ENCODE measurements at places on chromosomes 11 and 22.
A peak's percentile ranks its signal among the peaks of the same experiment; 100 is the strongest.

DNA sequence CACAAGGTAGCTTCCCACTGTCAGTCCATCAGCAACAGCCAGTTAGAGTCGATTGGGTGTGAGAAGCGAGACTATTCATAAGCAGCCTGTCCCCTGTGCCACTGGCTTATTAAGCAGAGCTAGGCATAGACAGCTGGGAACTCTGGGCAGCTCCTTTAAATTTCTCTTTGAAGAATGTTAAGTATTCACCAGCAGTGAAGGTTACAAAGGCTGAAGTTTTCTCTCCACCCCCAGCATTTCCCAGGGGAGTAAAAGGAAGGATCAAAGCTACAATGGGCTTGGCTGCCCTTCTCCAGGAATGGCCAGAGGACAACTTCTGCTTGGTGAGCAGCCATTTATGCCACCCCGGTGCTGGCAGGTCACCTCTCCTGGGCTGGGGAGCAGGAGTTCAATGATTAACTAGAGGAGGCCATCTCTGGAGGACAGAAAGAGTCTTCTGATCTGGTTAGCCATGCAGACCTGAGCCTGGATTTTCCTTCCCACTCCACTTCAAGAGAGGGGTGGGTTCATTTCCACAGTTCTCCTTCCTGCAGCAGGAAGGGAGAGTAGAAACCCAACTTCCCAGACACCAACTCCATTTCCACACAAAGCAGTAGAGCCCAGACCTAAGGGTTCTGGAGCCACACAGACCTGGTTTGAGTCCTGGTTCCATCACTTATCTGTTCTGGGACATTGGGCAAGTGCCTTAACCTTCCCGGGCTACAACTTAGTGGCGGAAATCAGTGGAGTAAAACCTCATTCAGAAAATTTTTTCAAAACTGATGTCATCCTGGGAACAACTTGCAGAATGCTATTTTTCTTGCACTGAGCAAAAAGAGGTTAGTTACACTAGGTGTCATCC, 22.6 kb downstream of the POU2AF3 start:
- DNase-seq = peak; percentile 31

GRCh38 chr11:8604078-8604723, 10.2 kb upstream of the STK33 start:
- peak; percentile 100 for DNase-seq

DNA sequence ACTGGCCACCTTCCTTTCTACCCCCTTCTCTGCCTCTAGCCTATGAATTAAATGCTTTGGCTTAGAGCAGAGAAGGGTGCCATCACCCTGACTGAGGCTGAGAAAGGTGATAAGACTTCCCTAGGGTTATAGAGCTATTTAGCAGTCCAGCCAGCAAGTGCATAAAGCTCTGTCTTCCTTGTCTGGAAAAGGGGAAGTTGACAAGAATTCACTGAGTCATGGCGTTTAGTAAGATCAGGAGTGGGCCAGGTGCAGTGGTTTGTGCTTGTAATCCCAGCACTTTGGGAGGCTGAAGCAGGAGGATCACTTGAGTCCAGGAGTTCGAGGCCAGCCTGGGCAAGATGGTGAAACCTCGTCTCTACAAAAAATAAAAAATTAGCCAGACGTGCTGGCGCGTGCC, 63.1 kb downstream of the LHFPL7 start:
- DNase-seq = no peak

GRCh38 chr11:86818462-86819192, 18.3 kb downstream of the PRSS23 start:
- DNase-seq = peak; percentile 89

DNA sequence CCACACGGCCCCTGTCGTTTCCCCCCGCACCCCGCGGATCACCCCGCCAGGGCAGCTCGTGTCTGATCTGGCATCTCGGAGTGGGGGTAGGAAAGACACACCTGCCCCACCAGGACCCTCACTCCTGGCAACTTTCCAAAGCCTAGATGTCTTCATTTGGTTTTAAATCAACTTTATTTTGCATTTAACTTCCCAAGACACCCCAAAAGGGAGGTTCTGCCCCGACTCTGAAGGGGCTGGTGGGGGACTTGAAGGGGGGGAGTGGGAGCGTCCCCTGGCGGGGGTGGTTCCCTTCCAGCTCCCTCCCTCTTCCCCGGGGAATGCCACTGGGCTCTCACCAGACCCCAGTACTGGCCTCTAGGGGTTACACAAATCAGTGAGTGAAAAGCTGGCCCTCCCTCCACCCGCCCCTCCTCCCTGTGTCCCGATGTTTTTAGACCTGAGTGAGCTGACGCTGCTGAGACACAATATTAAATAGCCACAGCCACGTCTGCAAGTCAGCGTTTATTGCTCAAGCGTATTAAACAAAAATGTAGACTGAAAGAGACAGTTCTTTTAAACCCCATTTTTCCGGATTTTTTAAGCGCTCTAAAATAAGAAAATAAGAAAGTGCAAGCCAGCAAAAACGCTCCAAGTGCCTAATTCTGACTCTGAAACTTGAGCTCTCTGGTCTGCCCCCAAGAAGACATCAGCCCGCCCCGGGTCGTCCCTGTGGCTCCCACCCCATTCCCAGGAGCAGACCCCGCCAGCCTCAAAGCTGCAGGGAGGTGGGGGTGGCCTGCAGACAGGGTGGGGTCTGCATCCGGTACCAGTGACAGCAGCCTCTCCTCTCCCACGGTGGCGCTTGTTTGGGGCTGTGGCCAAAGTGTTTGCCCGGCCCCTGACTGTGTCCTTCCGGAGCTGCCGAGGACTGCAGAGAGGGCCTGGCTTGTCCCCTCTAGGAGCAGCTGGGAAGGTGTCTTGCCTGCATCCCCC, 1.1 kb upstream of the TTLL8 start:
- DNase-seq = peak; percentile 37

DNA sequence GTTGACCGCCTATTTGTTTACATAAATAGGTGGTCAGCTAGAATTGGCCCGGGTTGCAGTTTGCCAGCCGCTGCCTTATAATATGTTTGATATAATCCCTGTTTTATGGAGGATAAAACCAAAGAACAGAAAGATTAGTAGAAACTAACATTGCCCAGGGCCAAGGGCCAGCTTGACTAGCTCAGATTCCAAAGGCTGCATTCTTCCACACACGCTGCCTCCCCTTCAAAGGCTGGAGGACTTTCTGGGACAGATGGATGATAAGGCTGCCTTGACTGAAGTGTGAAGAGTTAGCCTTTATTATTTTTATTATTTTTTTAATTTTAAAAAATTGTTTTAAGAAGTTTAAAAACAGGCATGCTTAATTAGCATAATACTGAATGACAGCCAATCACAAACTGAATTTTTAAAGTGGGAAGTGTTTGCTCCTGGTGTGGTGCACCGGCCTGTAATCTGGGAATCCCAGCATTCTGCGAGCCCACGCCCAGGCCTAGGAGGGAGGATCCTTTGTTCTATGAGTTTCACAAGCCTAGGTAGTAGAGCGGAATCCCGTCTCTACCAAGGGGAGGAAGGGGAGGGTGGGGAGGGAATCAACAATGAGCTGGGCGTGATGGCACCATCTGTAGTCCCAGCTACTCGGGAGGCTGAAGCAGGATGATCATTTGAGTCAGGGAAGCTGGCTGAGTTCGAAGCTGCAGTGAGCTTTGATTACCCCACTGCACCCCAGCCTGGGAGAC, 114.9 kb downstream of the NAV2 start:
- DNase-seq = no peak

- peak; percentile 76 for DNase-seq
Measured at GRCh38 chr11:108199446-108200321, 22.8 kb downstream of the NPAT start.

Measured in choroid plexus epithelial cell (primary cell).